ENCODE measurements at places on chromosomes 12 and 14. TPM values are rescaled to one million over a fixed set of nuclear protein-coding genes. Genes with fewer than 3 reads are reported as not detected.

- H3K4me1 ChIP-seq, result peaks cover 26% of the 10 kb centered on the region
- H3K27ac ChIP-seq, result no peak overlapping the region
- DNase-seq, result no peak
- no peak overlapping the region for H3K4me3 ChIP-seq
Observed at GRCh38 chr12:112422531-112422930, 3.8 kb downstream of the PTPN11 start.

Gene CPNE6
- total RNA-seq, result not detected

GRCh38 chr12:47134005-47134404 is 54.2 kb upstream of the AMIGO2 start:
- DNase-seq, result no peak
- no peak overlapping the region for H3K27ac ChIP-seq
- no peak overlapping the region for H3K4me3 ChIP-seq
- no peaks in the 10 kb centered on the region for H3K27me3 ChIP-seq

DNA sequence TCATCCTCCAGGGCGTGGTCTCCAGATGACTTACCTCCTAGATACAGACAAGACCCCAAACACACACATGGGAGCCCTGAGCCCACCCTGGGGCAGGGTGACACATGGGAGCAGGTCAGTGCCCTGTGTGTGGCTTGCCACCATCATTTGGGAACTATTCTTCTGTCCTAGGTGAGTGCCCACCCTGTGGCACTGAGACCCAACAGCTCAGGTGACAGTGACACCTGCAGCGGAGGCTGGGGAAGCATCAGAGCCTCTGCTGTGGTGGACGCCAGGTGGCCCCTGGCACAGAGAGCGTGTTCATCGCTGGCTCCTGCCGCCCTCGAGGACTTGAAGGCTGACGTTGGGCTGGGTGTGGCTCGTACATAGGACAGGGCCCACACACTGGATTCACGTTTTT is 23.0 kb downstream of the SFSWAP start:
- peaks cover 52% of the 10 kb centered on the region for H3K36me3 ChIP-seq
- H3K27ac ChIP-seq, result no peak overlapping the region
- H3K27me3 ChIP-seq, result no peaks in the 10 kb centered on the region

DNA sequence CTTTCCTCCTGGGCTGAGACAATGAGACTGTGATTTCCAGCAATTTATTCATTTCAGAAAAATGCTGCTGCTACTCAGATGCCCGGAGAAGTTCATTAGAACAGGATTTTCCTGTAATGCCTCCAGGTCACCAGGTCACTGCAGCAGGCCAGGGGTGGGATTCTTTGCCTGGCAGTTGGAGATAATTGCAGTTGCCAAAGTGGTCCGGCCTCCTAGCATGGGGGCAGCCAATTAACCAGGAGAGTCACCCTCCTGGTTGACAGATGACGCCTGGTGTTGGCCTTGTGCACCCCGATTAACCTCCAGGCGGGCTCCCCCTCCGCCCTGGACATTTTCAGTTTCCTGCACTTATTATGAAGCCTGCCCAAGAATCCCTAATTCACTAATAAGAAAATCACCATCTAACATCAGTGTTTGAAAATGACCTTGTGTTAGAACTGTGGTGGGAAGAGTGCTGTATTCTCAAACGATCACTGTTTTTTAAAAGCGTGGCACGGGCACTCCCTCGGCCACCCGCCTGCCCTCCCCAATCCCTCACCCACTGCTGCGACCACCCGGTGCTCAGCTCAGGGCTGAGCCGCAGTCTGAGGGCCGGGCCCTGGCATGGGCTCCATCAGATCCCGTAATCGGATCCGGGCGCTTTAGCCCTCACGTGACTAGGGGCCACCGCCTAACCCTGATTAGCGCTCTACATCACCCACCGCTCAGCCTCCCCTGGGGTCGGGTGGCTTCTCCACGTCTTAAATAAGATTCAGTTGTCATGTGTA is 12.9 kb downstream of the RIMBP2 start:
- no peaks in the 10 kb centered on the region for H3K36me3 ChIP-seq
- no peak for DNase-seq
- no peaks in the 10 kb centered on the region for H3K27me3 ChIP-seq
- H3K27ac ChIP-seq, result no peak overlapping the region

Gene OR4N5
- not detected for total RNA-seq

DNA sequence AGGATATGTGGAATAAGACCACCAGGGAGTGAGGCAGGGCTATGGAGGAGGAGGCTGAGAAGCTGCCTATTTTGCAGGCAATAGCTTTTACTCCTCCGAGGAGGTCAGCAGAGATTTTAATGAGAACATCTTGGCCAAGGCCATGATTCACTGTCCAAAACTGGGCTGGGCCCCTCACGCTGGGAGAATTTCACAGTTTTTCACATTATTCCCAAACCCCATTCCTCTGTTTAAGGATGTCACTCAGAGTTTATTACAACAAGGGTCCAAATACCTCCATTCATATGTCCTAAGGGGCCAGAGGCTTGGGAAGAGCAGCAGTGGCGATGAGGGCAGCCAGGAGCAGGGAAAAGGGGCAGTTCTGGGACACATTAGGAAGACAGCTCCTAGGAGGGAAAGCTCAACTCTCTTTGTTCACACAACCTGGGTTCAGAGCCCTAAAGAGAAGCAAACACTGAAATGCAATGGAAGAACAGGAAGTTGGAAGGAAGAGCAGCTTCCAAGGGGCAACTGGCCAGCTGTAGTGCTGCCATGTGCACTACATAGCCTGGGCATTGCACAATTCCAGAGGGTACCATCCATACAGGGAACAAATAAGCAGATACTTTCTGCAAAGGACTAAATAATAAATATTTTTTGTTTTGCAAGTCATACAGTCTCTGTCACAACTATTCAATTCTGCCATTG is 283.2 kb downstream of the NUAK1 start:
- H3K27me3 ChIP-seq, result no peaks in the 10 kb centered on the region
- DNase-seq, result no peak

Measured in CD8-positive, alpha-beta memory T cell (primary cell).